ENCODE measurements at places on chromosomes 5 and 9. TPM values are rescaled to one million over a fixed set of nuclear protein-coding genes. Genes with fewer than 3 reads are reported as not detected.

DNA sequence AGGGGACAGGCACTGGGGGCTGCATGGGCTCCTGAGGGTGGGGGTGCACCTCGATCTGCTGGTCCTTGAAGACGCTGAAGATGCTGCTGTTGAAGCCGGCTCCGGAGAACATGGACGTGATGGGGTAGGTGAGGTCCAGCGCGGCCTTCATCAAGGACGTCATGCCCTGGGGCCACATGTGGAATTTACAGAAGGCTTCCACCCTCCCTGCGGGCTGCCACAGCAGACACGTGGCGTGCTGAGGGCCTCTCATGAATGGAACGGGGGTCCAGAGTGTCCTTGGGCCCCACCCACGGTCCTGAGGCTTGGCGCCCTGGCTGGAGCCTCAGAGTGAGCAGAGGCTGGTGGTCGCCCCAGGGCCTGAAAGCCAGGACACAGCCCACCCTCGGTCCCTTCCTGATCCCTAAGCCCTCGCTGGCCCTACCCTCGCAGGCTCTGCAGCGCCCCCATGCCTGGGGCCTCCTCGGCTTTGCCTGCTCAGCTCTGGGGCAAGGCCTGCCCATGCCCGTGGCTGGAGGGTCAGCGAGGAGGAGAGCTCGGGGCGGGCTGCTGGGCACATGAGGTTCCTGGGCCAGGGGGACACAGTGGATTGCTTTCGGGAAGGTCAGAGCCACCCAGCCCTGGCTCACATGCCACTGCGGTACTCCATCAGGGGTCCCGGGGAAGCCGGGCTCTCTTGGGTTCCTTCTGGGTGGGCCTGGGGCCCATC, 5.3 kb upstream of the NSMF start:
- no peak for DNase-seq

DNA sequence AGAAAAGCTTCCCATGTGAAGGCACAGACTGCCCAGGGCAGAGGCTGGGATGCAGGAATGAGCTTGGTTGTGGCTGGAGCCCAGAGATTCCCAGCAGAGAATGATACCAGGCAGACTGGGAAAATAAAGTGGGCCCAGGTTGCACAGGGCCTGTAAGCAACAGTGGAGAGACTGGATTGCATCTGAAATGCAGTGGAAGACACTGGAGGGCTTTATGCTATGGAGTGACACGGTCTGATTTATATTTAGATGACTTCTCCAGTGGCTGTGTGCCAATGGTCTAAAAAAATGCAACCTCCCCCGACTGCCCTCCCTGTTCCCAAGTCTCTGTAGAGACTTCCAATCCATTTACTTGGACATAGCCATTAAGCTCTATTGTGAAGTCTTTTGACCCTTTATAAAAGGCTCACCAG, 951.1 kb upstream of the DMAC1 start:
- no peak for DNase-seq

- DNase-seq, result no peak
These were observed 32.0 kb upstream of the SPTLC1 start for GRCh38 chr9:92147030-92147851.

Gene TEX10
- polyA plus RNA-seq, result 21.7 TPM

DNA sequence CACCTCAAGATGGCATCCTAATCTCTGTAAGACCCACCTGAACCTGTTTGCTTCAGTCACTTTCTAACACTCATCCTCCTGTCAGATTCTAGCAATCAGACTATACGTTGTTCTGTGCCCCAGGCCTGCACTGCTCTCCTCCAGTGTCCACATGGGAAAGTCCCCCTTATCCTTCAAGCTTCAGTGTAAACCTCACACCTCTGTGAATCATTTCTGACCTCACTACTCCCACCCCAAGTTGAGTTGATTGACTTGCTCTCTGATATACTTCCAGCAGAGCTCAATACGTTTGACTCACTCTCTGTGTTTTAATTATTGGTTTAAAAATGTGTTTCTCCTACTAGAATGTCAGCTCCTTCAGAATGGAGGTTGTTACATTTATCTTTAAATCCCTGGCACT, 240.2 kb downstream of the FBXL17 start:
- no peak for DNase-seq

Gene IL5
- polyA plus RNA-seq, result not detected

Gene LCNL1
- polyA plus RNA-seq, result 0.07 TPM

DNA sequence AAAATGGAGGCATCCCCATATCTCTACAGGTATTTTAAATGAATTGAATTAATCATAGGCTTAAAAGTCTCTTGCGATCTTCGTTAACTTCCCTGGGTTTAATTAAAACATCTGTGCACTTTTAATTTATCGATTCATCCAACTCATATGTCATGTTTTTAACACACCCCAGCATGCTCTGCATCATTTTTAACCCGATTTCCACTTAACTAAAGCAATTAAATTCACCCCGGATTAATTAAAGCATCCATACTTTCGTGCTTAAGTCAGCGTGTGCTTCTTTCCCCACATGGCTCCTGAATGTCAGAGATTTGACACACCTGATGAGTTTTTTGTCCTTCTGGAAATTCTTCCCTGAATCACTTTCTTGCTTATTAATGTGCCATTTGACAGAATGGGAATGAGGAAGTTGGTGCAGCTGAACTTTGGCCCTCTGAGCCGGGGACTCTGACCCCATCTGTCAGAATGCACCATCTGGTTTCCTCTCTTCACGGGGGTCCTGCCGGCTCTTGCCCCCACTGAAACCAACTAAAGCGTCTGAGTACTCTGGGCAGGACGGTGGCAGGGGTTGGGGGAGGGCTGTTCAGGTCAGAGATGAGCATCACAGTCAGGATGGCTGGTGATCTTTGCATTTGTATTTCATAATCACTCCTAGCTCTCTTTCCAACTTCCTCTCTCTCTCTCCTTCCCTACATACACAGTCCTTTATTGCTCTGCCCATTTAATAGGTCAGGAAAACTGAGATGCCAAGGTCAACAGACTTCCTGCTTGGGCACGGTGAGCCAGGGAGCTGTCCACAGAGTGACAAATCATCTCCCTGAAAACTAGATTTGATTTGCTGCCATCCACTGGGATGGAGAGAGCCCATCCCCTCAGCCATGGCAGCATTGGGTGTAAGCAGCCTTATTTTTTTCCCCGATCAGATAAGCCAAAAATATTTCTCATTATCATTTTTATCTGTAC, 180.3 kb upstream of the WWC1 start:
- no peak for DNase-seq

GRCh38 chr5:134100283-134101091, 14.0 kb upstream of the TCF7 start:
- peak; percentile 27 for DNase-seq

Gene CCNO
- not detected for polyA plus RNA-seq

Gene POU4F3
- 0.03 TPM for polyA plus RNA-seq

- no peak for DNase-seq
These were observed 92.1 kb upstream of the TAF11L2 start for GRCh38 chr5:17405976-17406375.

Gene PDE8B
- 1.2 TPM for polyA plus RNA-seq
